ENCODE measurements at places on chromosomes 13 and 19. TPM values are rescaled to one million over a fixed set of nuclear protein-coding genes. Genes with fewer than 3 reads are reported as not detected.

DENND1C gene
- 125 TPM for total RNA-seq

DNA sequence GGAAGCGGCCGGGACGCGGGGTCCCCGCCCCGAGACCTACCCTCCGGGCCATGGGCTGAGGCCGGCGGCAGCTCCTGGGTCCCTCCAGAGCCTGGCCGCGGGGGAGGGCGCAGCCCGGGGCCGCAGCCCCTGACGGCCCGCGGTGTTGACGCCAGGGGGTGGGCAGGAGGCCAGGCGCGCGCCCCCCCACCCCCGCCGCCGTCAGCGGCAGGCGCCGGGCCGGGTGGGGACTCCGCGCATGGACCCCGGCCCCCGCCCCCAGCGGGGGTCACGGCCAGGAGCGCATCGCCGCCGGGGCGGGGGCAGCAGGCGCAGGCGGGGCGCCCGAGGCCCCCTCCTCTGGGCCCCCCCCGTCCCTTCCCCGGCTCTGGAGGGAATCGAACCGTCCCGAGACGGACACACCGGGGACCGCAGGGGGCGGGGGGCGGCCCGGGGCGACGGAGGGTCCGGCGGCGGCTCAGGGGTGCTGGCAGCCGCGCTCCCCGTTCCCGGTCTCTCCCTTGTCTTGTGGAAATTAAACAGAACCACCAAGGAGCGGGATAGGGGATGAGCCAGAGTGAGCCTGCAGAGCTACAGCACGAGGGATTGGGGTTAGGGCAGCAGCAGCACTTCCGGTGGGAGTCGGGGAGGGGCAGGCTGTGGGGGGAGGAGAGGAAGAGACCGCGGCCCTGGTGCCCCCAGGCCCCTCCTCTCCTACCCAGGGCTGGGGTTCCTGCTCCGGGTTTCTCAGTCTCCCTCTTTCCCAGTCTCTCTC is at the start of gene MEIS3:
TSS of gene MEIS3 (minus strand) at position 498 of the 754 bp plus-strand sequence. CDS start at position 52, 446 bp downstream.
- H3K36me3 ChIP-seq, result no peaks in the 10 kb centered on the region
- peaks cover 30% of the 10 kb centered on the region for H3K4me1 ChIP-seq
- no peak within 1 kb of the TSS for H3K27ac ChIP-seq
- no peak within 1 kb of the TSS for H3K4me3 ChIP-seq

DNA sequence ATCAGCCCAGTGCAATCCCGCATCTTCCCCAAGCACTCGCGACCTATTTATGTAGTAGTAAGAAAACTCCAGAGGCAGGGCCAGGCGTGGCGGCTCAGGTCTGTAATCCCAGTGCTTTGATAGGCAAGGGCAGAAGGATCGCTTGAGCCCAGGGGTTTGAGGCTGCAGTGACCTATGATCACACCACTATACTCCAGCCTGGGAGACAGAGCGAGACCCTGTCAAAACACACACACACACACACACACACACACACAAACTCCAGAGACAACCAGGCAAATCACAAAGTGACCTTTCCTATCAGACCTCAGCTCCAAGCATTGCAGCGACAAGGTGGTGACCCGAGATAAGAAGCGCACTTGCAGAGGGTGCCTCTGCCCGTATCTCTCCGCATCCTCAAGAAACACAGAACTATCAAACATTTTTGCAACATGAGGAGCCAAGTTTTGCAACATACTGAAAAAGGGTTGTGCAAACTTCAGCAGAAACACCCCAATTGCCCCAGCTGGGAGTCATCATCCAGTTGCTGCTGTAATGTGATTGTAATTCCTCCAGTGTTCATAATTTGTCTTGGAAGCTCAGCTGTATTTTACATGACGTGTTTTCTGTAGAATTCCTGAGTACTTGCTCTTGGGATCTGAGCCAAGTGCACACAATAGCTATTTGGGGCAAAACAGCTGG is 8.7 kb upstream of the KLF2 start:
- H3K36me3 ChIP-seq, result no peaks in the 10 kb centered on the region
- H3K27me3 ChIP-seq, result no peaks in the 10 kb centered on the region
- H3K27ac ChIP-seq, result no peak overlapping the region
- no peaks in the 10 kb centered on the region for H3K4me1 ChIP-seq

- no peak overlapping the region for H3K4me3 ChIP-seq
- H3K4me1 ChIP-seq, result peaks cover 12% of the 10 kb centered on the region
- no peak for DNase-seq
These were observed 4.2 kb upstream of the SPC24 start for GRCh38 chr19:11159598-11160439.

DNA sequence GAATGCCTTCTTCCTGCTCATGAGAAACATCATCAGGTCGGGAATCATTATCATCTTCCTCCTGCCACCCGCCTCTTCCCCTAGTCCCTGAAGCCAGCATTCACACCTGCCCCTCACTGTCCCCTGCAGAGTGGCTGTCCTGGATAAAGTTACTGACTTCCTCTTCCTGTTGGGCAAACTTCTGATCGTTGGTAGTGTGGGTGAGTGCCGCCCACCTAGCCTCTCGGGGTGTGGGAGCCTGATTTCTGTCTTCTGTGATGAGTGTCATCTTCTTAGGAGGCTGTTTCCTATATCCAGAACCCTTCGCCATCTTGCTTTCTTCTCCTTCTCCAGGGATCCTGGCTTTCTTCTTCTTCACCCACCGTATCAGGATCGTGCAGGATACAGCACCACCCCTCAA is 12.5 kb downstream of the SLC44A2 start:
- no peaks in the 10 kb centered on the region for H3K4me1 ChIP-seq
- H3K36me3 ChIP-seq, result peaks cover 85% of the 10 kb centered on the region
- H3K27ac ChIP-seq, result no peak overlapping the region
- no peak overlapping the region for H3K4me3 ChIP-seq
- DNase-seq, result no peak
- no peaks in the 10 kb centered on the region for H3K27me3 ChIP-seq

All from CD4-positive, CD25-positive, alpha-beta regulatory T cell (primary cell).